Stimulated activated naive CD4-positive, alpha-beta T cell treated with Interleukin-2 at 50 U/mL for 16 hours (primary cell): ENCODE measurements at places on chromosomes 11 and 22.

- DNase-seq: no peak
Observed at GRCh38 chr11:72013765-72014711, 15.3 kb downstream of the IL18BP start.

DNA sequence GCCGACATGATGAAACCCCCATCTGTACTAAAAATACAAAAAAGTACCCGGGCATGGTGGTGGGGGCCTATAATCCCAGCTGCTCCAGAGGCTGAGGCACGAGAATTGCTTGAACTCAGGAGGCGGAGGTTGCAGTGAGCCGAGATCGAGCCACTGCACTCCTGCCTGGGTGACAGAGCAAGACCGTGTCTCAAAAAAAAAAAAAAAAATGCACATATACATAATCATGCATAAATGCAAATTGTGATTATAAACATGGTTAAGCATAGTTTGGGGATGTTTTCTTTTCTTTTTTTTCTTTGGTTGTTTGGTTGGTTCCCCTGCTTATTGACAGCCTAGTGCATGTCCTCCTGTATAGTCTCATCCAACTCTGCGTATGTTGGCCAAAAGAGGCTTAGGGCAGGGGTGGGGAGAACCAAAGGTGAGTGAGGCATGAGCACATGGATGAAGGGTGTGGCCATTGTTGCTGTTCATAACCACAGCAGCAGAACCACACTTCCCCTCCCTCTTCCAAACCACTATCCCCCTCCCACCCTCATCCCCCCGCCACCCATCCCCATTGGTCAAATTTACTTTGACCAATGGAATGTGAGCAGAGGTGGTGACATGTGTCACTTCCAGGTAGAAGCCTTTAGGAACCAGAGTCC, 6.9 kb upstream of the VPS37C start:
- no peak for DNase-seq

- DNase-seq: no peak
Observed at GRCh38 chr11:114348200-114349191, 51.8 kb downstream of the C11orf71 start.

DNA sequence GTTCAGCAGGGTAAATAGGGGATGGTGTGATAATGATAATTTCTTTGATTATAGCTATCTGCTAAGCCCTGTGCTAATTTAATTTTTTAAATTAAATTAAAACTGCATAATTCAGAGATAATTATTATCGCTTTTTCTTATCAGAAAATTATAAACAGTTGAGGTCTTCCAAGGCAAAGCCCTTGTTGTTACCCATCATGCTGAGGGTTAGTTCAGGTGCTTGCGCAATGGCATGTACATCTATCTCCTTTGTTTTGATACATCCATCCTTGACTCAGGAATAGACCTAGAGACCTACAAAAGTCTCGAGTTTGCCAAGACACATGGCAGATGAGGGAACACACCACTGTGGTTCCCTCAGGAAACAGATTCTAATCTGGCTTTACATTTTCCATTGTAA, 737.6 kb downstream of the DLG2 start:
- DNase-seq: no peak

GRCh38 chr11:126776119-126776518, 224.5 kb downstream of the KIRREL3 start:
- no peak for DNase-seq

DNA sequence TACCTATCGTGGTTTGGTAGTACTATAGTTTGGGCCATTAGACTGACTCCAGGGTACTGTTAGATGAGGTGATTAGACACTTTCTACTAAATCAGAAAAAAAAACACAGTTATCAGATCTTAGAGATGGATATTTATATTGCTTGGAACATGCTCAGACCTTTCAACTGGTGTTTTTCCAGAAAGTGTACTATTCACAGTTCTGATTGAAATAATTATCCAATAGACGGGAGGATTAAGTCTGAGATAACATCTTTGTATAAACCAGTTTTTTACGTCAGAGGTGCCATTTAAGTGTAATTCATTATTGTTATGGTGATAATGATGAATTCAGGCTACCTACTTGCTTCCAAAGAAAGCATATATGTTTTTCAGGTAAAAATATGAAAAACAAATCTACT, 22.5 kb downstream of the CCDC15 start:
- DNase-seq: no peak

DNA sequence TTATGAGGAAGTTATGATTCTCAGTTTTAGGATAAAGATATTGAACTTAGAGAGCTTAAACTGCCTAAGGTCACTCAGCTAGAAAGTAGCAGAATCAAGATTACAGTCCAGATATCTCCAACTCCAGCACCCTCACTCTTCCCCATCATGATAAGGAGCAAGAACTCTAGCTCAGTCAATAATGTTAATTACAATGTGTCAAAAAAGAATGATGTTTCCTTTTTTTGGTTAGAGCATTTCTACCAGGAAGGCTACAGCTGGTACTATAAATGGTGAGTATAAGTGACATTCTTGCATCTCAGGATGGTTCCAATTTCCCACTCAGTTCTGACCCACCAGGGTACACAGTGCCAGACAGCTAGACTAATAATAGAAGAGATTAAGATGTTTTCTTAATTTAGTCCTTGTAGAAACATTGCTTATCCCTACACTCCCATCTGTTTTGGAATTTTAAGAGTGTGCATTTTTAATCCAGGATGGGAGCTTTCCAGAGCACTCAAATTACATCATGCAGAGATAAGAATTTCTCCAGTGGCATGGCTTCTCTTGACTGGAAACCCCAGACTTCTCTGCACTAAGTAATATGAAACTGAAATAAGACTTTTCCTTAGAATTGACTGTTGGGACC, 21.6 kb upstream of the BBOX1 start:
- DNase-seq: no peak

DNA sequence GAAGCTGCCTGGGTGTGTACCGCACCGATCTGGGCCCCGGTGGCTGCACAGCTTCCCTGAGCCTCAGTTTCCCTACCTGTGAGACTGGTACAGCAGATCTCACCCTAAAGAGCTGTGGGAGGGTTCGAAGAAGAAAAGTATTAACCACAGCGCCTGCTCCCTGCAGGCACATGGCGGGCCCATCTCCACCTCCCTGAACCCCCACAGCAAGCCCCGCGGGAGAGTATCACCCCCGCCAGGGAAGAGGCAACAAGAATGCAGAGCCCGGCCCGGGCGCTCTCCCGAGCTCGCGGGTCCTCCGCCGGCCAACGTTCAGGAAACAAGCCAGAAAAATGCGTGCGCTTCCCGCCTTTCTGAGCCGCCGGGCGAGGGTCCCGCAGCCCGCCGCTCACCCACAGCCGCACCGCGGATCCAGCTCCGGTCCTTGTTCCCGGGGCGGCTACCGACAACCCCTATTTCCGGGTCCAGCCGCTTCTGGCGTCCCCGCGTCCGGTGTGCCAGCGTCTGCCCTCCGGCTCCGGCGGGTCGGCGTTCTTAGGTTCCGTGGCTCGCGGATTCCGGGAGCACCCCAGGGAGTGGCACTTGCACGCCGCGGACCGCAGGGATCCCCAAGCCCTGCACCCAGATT, at the start of gene TOP3B:
TOP3B (minus strand) TSS at position 450 of the 628 bp plus-strand sequence. CDS start 7,078 bp downstream, outside the sequence.
- DNase-seq: peak; percentile 79

DNA sequence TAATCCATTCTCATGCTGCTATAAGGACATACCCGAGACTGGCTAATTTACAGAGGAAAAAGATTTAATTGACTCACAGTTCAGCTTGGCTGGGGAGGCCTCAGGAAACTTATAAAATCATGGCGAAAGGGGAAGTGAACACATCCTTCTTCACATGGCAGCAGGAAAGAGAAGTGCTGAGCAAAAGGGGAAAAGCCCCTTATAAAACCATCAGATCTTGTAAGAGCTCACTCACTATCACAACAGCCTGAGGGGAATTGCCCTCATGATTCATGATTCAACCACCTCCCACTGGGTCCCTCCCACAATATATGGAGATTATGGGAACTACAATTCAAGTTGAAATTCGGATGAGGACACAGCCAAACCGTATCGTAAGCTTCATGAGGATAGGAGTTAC, 3.8 kb upstream of the CYB5R2 start:
- no peak for DNase-seq

DNA sequence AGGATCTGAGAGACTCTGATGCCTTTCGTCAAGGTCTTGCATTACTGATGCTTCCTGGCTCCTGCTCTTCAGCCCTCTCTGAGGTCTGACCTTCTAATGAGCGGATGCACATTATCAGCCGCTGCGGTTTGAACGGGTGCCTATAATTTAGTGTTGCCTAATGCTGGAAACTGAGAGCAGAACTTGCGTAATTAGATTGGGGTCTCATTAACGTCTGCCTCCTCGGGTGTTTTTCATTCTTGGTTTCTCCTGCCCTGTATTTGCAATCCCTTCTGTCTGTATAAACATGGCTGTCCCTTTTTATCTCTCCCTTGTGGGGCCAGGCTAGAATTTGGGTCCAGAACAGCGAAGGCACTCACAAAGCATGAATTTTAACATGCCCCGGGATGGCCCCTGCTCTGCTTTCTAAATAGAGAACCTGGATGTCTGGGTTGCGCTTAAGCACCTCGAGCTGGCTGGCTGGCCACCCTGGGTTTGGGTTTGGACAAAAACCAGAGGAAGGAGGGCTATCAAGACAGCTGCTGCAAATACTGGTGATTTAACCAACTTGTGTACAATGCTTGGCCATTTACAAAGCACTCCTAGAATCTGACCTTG, 118.6 kb downstream of the TIMP3 start:
- no peak for DNase-seq

DNA sequence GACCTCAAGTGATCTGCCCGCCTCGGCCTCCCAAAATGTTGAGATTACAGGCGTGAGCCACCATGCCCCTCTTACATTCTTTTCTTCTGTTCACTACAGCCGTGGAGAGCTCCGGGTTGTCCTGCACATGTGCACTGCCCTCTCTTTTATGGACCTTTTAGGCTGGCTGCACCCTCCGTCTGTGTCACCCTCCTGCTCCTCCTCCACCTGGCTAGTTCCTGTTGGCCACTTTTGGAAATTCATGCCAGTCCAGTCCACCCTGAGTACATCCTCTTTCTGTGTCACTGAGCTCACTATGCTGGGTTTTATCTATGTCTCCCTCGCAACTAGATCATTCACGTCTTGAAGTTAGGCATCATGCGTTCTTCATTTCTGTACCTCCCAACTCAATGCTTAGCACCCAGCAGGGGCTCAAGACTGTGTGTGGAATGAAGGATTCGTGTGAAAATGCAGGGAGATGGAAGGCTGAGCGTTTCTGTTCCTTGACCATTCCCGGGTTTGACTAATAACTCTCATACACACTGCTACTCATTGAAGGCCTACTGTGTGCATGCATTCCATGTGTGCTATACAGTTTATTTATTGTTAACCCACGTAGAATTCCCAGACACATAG, 60.6 kb downstream of the PTPRJ start:
- no peak for DNase-seq

- DNase-seq: no peak
Observed at GRCh38 chr22:49966041-49966773, 5.6 kb downstream of the PIM3 start.
